Activated CD4-positive, alpha-beta memory T cell treated with anti-CD3 and anti-CD28 coated beads, Interleukin-2, amount 10 ng/mL, durations not matched to agents 7 days and 5 days (primary cell): ENCODE measurements at places on chromosomes 16 and 17. TPM values are rescaled to one million over a fixed set of nuclear protein-coding genes. Genes with fewer than 3 reads are reported as not detected.

DNA sequence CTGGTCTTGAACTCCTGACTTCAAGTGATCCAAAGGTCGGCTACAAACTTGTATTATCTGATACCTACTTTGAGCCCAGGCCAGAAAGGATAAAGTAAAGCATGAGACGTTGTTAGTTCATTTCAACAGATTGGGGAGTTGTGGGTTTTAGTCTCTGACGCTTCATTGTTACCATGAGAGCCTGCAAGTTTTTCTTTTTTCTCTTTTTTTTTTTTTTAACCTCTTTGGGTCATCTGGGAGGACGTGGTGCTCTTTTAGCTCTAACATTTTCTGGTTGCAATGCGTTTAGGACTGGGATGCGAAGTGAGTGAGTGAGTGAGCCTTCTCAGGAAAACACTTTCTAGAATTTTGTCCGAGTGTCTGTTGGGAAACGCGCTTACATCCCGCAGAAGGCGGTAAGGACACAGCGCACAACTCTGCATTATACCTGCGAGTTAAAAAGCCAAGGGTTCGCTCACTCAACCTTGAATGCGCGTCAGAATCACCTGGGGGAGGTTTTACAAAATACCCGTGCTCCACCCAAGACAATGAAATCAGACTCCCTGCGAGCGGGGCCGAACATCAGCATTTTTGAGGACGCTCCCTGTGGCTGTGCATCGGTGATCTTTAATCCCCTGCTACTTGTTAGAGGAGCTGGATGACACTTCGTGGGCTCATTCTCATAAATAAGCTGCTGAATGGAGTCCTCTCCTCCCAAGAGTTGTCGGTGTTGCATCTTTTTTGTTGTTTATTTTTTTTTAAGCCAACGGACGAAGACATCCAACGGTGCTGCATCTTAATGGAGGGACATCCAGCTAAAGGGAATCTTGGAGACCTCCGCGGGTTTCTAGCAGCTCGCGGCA is 629 bp upstream of the RNF135 start:
- DNase-seq = peak; percentile 21

DNA sequence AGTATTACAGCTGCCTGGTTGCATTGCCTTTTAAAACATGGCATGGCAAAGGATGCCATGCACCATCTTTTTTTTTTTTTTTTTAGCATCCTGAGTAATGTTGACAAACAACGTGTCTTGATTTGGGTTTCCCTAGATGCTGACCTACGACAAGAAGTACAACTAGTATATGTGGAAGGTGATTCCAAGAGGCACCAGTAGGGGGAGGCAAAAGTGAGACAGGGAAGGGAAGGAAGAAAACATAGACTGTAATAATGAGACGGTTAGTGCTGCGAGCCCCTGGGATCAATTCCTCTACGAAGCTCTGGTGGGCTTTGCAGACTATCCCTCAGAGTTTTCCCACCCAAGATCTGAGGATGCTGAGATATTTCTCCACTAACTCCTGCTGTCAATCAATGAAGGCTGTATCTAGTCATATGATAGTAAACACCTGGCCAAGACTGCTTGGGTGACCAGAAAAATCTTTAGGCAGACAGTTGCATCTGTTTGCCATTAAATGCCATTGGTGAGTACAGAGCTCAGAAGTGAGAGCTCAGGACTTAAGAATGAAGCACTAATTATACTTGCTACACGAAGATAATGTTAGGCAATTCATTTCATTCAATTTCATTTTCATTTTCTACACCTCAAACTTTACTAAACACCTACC is 458.6 kb upstream of the GOT2 start:
- DNase-seq = no peak

DNA sequence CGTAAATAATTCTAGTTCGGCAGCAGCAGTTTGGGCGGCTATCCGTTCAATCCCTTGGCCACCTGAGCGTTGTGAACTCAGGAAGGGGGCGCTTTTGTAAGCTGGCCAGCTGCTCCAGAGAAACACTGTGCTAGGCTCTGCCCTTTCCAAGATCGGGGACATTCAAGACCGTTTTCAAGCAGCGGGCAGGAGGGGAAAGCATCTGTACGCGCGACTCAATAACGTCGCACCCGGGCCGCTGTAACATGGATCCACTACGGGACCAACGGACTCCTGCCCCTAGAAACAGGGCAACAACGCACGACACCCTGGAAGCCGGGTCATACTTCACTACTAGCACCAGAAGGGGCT is 463 bp downstream of the TOP2A start:
- DNase-seq = no peak

GRCh38 chr16:2777903-2778629 is 986 bp upstream of the ELOB start:
- peak; percentile 30 for DNase-seq

- no peak for DNase-seq
These were observed 34.3 kb upstream of the SLC12A3 start for GRCh38 chr16:56830669-56831068.

DNA sequence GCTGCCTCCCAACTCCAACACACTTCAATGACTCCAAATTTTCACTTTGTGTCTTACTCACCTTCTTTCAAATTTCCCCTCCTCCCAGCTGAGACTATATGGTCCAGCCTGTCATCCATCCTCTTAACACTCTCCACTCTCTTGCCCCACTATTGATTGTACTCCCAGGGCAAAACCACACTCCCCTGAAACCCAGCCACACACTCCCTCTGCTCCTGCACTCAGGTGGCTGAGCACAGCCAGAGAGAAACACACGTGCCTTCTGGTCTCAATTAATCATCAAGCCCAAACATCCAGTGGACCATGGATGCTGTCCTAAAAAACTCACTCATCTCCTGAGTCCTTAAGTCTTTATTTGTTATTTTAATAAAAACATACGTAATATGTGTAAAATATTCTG is 1026.4 kb downstream of the KCNJ18 start:
- DNase-seq = no peak

- no peak for DNase-seq
These were observed 24.1 kb downstream of the NPTX1 start for GRCh38 chr17:80452173-80452915.

The SLC5A10 gene
- total RNA-seq = not detected

The AMDHD2 gene
- 55.5 TPM for total RNA-seq

The KRT31 gene
- not detected for total RNA-seq
